Stimulated activated CD4-positive, alpha-beta T cell treated with anti-CD3 and anti-CD28 coated beads, Interleukin-1b, Interleukin-23, amount 100 ng/mL, for 4 hours (primary cell): ENCODE measurements at places on chromosomes 3 and 15.

GRCh38 chr3:33882296-33882695 lies 83.9 kb downstream of the PDCD6IP start:
- no peak for DNase-seq

- DNase-seq = no peak
These were observed 1.8 kb upstream of the EOMES start for GRCh38 chr3:27723815-27724458.

GRCh38 chr3:146536681-146537080 lies 7.7 kb downstream of the PLSCR1 start:
- DNase-seq = no peak

- no peak for DNase-seq
These were observed 120.9 kb downstream of the DTWD1 start for GRCh38 chr15:49741712-49742111.

- no peak for DNase-seq
These were observed 557.2 kb downstream of the EPHB1 start for GRCh38 chr3:135352213-135352612.

- no peak for DNase-seq
These were observed 323.8 kb upstream of the DNAJC19 start for GRCh38 chr3:181313335-181313734.

DNA sequence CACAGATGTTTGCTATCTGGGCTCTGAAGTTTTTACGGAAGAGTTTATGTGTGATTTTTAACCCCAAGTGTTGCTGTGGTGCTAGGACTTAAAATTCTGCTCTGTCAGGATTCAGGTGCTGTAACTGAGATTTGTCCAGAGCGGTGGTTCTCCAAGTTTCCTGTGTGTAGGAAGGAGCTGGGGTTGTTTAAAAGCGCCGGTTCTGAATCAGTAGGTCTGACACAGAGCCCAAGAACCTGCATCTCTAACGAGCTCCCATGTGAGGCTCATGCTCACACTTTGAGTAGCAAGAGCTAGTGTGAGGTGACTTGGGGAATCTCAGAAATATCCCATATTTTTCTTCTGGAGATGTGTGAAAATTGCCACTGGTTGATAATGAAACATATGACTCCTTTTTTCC lies 325.5 kb downstream of the SATB1 start:
- no peak for DNase-seq

DNA sequence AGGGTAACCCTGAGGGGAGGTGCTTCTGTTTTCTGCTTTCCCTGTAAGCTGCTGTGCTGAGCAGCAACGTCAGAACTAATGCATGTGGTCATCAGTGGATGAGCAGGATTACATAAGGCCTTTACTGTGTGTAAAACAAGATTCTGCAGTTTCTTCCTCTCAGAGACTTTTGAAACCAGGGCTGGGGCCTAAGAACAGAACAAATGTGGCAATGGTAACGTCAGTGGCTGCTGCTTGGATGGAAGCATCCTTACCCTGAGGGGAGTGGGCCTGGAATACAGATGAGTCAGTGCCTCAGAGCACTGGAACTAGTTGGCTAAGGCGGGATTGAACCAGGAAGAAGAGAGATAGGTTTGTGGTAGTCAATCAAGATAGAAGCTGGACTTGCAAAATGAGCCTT lies 180.2 kb upstream of the KCNH8 start:
- DNase-seq = no peak
